NCI-H69 (cell line): ENCODE measurements at places on chromosomes 16 and 17.

DNA sequence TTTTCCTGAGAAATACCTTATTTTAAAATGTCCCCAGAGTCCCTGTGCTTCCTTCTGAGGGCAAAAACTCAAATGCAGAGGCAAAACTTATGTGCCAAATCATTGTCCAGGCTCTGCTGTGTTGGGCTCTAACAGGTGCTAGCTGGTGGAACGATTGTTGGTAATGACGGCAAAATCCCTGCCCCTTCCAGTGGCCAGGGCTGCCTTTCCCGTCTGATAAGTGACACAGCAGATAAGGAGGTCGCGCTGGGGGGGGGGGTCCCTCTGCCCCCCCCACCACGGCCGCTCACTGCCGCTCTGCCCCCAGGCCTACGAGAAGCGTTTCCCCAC lies 29.1 kb downstream of the SEC14L5 start:
- peak; percentile 37 for DNase-seq

DNA sequence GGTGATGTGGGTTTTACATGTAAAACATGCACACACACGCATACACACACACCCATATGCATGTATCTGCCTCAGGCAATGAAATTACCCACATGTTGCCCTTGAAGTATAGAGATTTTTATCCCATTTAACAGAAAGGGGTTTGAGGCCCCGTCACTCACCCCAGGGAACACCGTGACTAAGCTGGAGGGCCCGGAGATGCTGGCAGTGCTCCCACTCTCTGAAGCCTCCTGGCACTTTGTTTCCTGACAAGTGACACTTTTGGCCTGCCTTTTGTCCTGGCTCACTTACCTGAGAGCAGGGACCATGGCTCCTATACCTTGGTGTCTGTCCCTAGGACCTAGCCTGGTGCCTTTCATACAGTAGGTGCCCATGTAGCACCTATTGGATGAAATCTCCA lies 50.0 kb upstream of the TNRC6C start:
- no peak for DNase-seq

DNA sequence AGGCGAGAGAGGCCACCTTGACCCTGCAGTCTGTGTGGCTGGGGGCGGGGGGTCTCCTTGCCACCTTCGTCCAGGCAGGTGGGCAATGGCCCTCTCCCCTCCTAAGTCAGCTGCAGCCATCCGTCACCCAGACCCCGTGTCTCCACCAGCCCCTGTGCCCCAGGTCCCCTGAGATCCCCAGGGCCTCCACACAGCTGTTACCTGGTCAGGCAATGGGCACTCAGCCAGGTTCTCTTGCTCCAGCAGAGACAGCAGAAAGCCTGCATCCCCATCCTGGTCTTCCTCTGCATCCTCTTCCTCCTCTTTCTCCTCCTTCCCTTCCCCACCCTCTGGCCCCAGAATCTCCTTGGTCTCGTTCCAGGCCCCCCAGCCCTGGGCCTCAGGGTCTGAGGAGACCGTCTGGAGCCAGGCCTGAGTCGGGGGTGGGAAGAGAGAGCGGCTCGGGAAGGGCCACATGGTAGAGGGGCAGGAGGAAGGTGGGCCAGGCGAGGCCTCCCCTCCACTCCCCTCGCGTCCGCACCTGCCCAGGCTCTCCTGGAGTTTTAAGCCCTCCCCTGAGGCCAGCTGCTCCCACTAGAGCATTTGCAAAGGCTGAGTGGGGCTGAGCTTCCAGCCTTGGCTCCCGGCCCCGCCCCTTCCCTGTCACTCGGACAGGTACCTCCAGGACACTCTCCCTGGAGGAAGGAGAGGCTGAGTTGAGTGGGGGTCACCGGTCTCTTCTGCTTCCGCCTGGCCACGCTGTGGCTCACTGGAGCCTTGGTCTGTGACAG lies at the start of gene PABPN1L:
TSS of gene PABPN1L (minus strand) at position 510 of the 770 bp plus-strand sequence. CDS start at position 456, 54 bp downstream.
- peak; percentile 63 for DNase-seq

DNA sequence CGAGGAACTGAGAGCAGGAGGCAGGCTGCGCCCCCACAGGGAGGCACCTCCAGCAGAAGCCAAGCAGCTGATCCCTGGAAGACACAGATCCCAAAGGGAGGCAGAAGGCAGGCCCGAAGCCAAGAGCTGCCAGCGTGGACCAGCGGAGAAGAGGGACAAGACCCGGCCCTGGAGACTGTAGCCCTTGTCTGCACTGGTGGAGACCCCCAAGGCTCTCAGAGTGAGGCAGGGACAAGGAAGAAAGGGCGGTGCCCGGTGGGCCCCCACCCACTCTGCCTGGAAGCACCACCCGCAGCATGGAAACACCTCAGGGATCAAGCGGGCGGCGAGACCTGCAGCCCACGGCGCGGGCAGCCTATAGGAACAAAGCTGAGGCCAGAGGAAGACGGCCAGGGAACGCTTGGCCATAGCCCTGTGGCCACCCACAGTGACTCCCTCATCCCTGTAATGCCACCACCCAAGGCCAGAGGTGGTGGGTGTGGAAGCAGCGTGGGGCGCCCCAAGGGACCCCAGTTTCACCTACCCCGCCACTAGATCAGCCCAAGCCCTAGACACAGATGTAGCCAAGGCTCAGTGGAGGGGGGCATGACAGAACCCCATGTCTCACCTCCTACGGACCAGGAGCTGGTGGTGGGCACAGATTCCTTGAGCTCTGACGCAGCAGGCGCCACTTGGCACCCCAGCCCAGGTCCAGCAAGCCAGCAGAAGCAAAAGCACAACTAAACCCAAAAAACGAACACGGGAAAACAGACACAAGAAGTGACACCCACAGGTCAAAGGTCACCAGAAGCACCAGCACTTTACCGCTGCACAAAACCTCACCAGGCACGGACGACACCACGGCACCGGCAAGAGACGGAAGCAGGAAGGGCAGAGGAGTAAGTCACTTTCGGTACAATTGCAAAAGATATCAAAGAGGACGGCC lies 2.9 kb upstream of the SIRT7 start:
- no peak for DNase-seq

DNA sequence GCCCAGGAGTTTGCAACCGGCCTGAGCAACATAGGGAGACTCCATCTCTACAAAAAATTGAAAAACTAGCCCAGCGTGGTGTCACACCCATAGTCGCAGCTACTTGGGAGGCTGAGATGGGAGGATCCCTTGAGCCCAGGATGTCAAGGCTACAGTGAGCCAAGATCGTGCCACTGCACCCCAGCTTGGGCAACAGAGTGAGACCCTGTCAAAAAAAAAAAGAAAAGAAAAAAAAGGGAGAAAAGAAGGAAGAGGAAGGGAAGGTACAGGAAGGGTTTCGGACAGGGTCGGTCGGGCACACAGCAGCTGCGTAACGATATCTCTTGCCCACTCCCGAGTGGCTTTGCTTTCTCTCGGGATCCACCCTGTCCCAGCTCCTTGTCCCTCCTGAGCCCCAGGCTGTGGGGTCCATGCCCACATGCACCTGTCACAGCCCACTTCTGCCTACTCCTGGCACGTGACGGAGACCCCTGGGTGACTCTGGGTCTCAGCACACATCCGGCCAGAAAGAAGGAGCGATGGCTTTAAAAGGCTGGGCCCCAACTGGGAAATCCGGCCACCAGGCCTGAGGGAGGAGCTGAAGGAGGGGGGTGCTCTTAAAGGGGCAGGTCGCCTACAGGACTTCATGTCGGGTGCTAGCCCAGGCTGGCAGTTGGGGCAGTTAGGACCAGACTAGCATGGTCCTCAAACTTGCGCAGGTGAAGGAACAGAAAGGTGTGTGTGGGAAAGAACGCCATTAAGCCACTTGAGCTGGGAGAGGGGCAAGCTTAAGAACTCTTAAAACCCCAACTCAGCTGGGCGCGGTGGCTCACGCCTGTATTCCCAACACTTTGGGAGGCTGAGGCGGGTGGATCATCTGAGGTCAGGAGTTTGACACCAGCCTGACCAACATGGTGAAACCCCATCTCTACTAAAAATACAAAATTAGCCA lies at the start of gene GHDC:
TSS of gene GHDC (minus strand) at position 526 of the 931 bp plus-strand sequence. CDS start 913 bp downstream, outside the sequence.
- DNase-seq = peak; percentile 91

DNA sequence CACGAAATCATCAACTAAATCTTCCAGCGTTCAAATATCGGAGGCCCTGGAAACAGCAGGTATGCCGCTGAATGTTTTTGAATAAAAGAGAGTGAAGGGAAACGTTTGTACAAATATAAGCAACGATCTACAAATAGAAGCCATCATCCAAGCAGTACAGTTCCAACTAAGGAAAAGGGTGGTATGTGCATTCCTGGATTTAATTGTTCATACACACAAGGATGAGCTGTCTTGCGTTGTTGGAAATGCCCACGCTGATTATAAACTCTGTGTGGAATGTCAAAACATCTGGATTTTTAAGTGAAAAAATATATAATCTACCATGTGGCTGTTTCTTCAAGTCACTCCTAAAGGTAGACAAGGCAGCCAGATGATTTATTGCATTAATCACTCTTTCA lies 191.8 kb upstream of the HSBP1 start:
- DNase-seq = no peak

DNA sequence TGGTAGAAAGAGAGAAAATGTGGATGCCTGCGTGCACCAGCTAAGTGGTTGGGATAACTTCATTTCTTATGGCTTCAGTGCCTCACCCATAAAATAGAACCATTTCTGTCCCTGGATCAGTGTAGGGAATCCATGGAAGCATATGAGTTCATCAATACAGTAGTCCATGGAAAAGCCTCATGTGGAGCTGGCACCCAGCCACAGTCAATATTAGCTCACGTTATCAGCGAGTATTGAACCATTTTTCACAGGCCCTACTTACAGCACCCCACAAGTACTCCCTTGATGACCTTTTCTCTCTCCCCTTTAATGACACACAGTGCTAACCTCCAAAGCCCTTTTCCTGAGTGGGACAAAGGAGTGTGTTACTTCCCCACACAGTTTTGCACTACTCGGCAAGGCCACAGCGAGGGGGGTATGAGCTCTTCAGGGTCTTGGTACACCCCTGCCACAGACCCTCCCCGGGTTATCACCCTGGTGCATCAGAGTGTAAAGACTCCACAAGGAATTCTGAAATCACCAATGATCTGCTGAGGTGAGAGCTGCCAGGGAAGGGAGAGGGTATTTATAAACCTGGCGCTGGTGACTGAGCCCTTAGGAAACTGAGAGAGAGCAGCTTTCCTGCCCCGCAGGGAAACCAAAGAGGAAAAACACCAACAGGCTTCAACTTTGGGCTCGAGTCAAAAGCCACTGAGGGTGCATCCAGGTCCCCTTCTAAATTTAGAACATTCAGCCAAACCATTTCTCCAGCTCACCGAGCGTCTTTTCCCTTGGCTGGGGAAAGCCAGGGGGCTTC lies 36.9 kb downstream of the DYNLRB2 start:
- no peak for DNase-seq

DNA sequence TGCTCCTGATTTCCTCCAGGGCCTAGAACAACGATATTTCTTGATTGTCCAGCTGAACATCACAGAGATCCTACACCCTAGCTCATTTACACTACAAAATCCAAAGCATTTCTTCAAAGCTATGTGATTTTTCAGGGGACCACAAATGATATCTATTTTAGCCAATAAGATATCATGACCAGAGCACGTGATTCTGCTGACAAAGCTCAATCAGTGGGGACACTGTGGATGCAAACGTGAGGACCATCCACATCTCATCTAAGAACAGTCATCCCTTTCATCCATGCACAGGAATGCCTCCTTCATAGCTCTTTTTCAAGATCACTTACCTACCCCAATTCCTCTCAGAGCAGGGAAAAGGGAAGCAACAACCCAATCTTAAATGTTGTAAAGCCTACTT lies 56.9 kb downstream of the ACSM2B start:
- no peak for DNase-seq

DNA sequence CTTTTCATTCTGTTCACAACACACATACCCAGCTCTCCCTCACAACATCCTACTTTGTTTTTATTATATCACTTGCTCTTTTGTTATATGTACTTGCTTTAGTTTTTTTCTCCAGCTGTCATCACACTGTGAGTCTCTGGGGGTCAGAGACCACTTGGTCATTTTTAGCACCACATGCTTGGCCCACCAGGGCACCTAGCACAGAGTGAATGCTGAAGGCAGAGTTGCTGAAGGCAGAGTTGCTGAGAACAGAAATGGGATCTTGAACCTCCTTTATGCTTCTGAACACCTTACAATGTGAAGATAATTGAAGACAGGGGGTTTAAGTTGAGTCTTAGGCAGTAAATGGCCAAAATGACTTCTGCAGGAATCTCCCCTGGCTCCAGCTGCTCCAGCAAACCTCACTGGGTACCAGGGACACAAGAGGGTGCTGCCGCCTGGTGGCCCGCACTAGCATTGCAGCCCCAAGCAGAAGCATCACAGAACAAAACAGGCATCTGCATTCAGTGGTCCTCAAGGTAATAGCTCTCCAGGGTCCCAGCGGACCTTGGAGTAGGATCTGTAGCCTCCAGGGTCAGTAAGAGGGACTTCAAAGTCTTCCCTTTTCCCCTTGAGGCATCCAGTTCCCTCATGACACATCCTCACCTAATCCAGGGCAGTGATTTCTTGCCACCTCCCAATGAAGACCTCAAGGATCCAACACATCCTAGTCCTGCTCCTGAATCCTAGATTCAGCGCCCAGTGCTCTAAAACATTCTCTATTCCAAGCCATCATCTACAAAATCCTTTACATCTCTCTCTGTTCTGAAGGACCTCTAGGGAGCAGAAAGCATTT lies 1972.6 kb downstream of the TP53TG3F start:
- DNase-seq = peak; percentile 4

DNA sequence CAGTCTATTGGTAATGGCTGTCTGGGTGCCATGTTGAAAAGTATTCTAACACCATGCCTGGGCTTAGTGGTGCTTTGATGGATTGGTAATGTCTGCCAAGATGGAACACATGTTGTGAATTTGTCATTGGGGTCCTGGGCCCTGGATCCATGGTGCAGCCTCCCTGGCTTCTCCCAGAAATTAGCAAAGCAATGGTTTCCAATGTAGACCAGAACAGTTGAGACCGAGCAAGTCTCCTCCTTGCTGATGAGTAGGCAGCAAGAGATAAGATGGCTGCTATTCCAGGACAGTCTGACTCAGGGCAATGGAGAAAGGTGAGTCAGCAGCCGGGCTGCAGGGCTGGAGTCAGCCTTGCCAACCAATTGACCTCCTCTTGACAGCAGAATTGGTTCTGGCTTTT lies 30.8 kb downstream of the GPR139 start:
- DNase-seq = no peak

- DNase-seq = peak; percentile 76
These were observed 51.6 kb downstream of the NT5M start for GRCh38 chr17:17354560-17355349.

DNA sequence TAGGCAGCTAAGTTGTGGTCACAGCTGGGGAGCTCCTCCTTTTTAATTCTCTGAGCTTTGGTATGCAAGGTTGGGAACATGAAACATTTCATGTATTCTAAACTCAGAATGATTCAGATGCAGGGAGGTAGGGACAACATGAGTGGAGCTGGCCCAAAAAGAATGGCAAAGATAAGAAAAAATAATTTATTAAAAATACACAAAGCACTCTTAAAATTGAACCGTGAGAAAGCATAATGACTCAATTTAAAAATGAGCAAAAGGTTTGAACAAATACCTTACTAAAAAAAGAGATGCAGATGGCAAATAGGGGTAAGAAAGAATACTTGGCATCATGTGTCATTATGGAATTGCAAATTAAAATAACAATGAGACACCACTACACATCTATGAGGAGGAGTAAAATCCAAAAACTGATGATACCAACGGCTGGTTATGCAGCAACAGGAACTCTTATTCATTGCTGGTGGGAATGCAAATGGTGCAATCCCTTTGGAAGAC lies 175.6 kb upstream of the IRX3 start:
- DNase-seq = no peak
